NB4 (cell line): ENCODE measurements at places on chromosomes 11 and 22.

DNA sequence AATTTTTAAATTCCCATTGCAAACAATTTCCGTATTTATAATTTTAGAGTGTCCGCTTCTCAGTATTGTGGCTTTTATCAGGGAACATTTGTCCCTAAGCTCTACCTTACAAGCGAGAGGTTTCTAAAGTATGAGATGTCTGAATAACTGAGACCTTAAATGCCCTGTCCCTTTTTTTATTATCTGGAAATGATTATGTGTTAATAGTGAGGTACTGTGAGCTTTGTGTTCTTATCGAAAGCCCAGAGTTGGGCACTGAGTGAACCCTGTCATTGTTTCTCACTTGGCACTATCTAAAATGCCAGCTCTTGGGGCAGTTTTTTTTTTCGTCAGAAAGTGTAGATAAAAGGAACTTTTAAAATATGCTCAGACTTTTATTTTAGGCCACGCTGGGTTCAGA is 9.5 kb downstream of the CTTN start:
- no peak for DNase-seq

- no peak for DNase-seq
Measured at GRCh38 chr22:44045145-44045544, 21.0 kb downstream of the PARVB start.

- no peak for DNase-seq
Measured at GRCh38 chr11:95307286-95307685, 76.3 kb upstream of the SESN3 start.

DNA sequence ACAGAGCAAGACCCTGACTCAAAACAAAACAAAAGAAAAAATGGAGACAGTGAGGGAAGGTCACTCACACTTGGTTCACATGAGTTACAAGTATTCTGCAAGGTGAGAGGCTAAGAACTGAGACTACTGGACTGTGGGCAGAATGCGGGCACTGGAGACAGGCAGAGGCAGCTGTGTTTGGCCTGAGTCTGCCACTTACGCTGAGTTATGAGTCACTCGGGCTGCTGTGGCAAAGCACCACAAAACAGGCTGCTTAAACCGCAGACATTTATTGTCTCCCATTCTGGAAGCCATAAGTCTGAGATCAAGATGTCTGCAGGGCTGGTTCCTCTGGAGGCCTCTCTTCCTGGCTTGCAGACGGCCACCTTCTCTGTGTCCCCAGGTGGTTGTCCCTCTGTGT is 122.8 kb downstream of the SHANK2 start:
- DNase-seq, result peak; percentile 41

GRCh38 chr11:18367431-18367830 is 26.9 kb upstream of the LDHA start:
- DNase-seq, result no peak

- DNase-seq, result no peak
Measured at GRCh38 chr11:6111673-6112072, 4.2 kb downstream of the OR56B4 start.

- no peak for DNase-seq
Measured at GRCh38 chr11:78372114-78372768, 45.4 kb downstream of the GAB2 start.

DNA sequence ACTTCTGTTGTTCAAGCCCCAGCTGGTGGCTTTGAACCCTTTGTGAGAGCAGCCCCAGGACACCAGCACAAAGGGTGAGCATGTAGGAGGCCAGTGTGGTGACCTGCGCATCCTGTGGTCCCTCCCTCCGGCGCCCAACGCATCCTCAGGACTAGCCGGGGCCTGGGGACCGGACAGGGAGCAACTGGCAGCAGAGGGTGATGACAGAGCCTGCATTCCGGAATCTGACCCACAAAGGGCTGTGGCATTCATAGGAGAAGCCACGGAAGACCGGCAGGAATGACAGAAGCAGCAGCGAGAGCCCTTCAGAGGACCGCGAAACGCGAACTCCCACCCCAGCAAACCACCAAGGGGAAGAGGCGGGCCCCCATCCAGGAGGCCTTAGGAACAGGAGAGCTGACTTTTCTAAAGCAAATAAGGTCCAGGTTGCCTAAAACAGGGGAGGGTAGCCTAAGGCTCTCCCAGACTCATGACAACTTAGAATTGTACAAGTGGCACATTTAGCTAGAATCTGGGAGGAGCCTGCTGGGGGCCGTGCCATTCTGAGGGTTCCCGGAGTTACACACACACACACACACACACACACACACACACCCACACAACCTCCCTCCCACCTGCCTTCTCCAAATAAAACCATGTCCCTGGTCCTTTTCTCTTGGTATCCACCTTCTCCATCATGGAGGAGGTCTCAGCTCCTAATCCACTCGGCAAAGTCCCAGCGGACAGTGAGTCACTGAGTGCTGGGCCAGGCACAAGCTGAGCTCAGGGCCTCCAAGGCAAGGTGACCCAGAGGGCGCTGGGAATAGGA is 232.7 kb downstream of the CTTN start:
- DNase-seq, result no peak

- peak; percentile 15 for DNase-seq
Measured at GRCh38 chr11:122115524-122116379, at the start of gene BLID. TSS of gene BLID (minus strand) at chr11:122116215. CDS start at chr11:122115922, 293 bp downstream.

DNA sequence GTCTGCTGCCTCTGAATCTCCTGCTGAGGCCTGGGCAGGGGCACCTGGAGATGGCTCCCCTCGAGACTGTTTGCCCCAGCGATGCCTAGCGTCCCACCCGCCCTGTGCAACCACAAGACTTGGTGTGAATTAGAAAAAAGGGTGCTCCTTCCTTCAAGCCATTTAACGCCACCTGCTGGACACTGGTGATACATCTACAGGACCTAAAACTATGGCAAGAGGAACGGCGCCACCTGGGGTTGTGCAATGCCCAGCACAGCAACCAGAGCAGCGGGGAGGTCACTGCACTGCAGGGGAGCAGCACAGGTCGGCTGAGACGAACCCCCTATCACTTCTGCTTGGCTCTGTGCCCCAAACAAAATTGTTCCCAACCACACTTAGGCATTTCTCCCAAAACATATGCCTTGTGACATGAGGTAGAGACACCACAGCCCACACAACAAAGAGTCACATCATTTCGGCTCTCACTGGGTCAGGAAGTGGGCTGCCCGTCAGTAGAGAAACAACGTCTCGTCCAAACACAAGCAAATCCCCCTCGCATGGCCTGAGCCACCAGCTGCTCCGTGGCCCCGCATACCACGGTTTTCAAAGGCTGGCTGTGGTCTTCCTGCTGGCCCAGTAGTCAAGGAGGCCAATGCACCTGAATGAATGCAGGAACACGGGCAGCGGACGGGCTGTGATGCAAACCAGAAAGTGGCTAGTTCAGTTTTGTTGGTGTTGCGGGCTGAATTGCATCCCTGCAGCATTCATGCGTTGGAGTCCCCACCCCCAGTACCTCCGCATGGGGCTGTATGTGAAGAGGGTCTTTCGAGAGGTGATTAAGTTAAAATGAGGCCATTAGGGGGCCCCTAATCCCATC is 171.9 kb downstream of the SHANK2 start:
- DNase-seq, result peak; percentile 88

DNA sequence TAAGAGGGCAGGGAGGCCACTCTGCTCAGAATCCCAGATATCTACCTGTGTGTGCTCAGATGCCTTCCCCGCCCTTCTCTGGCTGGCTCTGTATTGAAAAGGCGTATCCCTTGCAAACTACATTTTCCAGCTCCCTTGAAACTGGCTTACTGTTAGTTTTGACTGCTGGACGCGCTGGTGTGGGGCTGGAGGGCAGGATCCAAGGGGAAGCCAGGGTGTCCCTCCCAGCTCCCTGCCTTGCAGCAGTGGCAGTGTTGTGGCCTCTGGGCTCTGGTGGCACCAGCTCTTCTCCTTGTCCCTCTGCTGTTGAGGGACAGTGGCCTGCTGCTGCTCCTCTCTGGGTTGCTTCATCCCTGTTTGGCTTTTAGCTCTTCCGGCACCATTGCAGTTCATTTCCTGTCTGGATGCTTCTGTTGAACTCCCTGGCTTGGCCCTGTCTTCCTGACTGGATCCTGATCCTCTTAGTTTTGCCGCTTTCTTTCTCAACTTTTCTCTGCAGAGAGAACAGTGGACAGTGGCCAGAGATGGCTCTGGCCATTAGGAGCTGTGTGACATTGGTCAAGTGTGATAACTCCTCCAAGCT is 107.1 kb upstream of the PARVA start:
- DNase-seq, result no peak

DNA sequence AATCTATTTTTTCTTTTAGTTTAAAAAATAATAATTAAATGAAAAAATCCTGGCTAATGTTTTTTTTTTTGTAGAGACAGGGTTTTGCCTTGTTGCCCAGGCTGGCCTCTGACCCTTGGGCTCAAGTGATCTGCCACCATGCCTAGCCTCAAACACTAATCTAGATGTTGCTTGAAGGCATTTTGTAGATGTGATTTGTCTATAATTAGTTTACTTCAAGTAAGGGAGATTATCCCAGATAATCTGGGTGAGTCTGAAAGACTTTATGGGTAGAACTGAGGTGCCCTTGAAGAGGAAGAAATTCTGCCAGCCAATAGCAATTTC is 38.6 kb upstream of the RBFOX2 start:
- DNase-seq, result no peak

- DNase-seq, result peak; percentile 44
Measured at GRCh38 chr11:77821349-77821851, 456 bp downstream of the AAMDC start.

DNA sequence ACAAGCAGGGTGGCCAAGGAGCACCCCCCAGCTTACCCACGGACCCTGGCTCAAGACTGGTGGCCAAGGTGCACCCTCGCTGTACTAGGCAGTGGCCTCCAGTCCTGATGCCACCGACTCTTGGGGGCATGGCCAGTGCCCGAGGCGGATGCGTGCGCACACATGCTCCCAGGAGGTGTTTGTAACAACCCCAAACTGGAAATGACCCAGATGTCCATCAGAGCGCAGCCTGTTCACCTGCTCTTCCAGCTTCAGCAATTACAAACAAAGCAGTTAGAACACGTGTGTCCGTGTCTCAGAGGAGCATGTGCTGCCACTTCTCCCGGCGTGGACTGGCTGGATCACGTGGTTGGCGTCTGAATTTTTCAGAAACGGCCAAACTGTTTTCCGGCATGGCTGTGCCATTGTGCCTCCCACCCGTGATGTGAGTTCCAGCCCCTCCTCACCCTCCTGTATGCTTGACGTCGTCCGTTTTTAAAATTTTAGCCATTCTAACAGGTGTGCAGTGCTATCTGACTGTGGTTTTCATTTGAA is 7.1 kb upstream of the MUC6 start:
- no peak for DNase-seq

DNA sequence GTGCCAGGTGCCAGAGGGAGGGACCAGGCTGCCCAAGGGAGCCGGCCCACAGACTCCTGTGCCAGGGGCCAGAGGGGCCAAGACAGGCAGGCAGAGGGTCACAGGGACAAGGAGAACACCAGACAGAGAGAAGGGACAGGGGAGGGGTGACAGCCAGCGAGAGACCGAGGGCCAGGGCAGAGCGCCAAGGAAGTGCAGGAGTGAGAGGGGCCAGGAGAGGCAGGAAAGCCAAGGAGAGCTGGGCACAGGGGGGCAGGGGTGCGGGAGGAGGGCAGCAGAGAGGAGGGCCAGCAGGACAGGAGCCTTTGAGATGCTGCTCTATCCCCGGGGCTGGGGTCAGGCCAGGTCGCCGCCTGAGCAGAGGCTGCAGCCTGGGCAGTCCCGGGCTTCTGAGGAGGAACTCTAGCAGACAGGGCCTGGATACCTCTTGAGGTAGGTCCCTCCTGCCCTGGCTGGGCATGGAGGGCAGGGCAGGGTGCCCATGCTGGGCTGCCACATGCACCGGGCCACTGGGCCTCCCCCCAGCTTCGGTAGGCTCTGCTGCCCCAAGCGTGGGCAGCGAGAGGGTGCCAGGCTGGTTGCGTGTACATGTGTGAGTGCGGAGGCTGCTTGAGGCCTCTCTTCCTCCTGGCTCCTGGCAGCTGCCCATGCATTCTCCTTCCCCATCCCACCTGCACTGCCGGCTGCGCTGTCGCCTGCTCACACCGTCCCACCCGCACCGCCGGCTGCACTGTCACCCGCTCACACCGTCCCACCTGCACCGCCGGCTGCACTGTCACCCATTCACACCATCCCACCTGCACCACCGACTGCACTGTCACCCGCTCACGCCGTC is 12.2 kb downstream of the LSP1 start:
- no peak for DNase-seq

- DNase-seq, result no peak
Measured at GRCh38 chr22:39967103-39967829, 7.1 kb downstream of the TMA7B start.

- peak; percentile 47 for DNase-seq
Measured at GRCh38 chr11:75524665-75525432, 892 bp downstream of the GDPD5 start.

DNA sequence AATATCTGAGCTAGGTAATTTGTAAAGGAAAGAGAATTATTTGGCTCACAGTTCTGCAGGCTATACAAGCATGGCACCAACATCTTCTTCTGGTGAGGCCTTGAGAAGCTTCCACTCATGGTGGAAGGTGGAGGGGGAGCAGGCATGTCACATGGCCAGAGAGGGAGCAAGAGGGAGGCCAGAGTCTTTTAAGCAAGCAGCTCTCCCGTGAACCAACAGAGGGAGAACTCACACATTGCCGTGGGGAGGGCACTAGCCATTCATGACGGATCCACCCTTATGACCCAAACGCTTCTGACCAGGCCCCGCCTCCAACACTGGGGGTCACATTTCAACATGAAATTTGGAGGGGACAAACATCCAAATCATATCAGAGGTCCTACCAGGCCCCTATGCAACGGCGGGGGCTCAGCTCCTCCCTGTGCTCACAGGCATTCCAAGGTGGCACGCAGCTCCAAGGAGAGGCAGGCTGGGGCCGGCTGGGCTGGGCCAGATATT is 4.6 kb downstream of the C11orf96 start:
- DNase-seq, result peak; percentile 28

DNA sequence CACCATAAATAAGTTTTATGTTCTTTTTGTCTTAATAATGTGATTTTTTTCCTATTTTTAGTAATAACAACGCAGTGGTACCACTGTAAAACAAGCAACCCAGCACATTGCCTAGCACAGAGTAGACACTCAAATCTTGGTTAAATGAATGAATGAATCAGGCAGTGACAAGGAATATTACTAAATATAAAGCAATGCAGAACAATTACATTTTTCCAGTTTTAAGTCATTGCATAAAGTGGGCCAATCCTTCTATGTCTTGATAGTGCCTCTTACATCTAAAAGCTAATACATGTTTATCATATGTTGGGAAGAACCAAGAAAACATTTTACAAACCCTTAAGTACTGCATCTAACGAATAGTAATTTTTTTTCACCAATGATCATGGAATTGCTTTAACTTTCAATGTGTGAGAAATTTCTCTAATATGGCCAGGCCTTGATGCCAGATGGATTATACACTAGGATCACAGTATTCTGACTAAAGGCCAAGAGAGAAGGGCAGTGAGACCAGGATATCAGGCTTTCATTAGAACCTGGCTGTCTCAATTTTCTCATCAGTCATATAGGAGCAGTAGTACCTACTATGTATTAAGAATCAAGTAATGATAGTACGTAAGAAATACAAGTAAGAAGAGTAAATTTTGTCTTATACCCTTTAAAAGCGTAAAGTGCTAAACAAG is 88.5 kb downstream of the TRIM44 start:
- DNase-seq, result no peak

GRCh38 chr22:23395530-23396361 is 184.3 kb downstream of the IGLL1 start:
- DNase-seq, result no peak

- no peak for DNase-seq
Measured at GRCh38 chr11:43614214-43614613, 66.3 kb upstream of the HSD17B12 start.
